ENCODE measurements at places on chromosomes 2 and 18.

GRCh38 chr2:109272461-109272860, 143.5 kb downstream of the SH3RF3 start:
- DNase-seq, result no peak

GRCh38 chr2:149732001-149732685, 144.6 kb upstream of the MMADHC start:
- no peak for DNase-seq

- DNase-seq, result no peak
Observed at GRCh38 chr2:234259440-234259839, 208.9 kb downstream of the SPP2 start.

- DNase-seq, result no peak
Observed at GRCh38 chr2:15766303-15766861, 174.0 kb upstream of the MYCN start.
